ENCODE measurements at places on chromosomes 2 and 18.

DNA sequence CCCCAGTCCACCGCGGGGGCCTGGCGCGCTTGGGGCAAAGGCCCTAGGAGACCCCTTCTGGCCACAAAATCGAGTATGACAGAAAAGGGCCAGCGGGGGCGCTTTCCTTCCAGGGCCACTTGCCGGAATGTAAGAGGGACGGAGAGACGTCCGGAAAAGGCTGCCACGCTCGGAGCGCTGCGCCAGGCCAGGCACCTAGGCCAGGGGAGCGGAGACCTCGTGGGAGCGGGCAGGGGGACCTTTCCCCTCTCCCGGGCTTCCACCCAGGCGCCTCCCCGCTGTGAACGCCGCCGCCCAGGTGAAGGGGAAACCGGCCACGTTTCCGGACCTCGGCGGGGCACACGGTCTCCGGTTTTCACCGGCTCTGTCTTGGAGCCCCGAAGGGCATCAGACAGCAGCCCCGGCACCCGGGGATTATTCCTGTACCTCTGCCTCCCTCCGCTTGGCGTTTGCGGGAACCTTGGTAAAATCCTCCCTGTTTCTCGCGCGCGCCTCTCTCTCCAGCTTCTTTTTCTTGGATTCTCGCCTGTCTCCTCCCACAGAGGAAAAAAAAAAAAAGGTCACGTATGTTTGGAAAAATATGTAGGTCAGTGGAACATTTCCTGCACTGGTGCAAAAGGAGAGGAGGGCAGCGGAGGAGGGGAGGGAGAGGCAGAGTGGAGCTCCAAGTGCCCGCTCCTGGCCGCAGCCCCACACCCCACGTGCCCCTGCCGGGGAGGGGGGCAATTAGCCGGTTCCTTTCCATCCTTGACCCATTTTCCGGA lies 1.2 kb upstream of the NPAS2 start:
- DNase-seq: no peak

GRCh38 chr2:27324720-27325119 lies 1.8 kb upstream of the MPV17 start:
- no peak for DNase-seq

- DNase-seq: no peak
Observed at GRCh38 chr2:71666094-71666474, 212.7 kb downstream of the DYSF start.

GRCh38 chr2:3377279-3377611 lies 373 bp downstream of the EIPR1 start:
- DNase-seq: no peak

DNA sequence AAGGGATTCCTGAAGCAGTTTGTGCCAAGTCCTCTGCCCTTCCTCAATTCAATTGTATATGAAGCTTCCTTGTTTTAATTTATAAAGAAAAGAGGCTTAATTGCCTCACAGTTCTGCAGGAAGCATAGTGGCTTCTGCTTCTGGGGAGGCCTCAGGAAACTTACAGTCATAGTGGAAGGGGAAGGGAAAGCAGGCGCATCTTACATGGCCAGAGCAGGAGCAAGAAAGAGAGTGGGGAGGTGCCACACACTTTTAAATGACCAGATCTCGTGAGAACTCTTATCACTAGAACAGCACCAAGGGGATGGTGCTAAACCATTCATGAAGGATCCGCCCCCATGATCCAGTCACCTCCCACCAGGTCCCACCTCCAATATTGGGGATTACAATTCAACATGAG lies 114.2 kb downstream of the SGPP2 start:
- no peak for DNase-seq

DNA sequence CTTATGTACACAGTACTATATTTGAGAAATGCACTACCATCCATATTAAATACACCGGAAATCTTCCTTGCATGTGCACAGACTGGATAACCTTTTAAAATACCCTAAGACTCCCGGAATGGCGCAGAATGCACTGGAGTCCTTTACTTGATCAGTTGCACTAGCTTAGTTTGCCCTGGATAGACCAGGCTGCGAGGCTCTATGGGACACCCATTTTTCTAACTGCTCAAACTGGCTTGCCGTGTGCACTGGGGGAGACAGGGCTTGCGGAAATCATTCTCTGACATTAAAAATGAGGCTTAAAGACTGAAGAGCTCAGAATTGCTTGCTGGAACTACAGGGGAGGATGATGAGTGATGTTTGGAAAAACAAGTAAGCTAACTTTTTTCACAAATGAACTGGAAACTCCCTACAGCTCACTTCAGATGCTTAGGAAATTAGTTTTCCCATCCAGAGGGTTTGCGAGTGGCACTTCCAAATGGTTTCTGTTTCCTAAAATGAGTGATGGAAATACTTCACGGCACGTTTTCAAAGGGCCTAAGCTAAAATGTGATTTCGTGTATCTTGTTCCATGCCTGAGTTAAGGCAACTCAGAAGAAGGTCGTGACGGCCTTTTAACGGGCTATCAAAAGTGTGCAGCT lies 2.7 kb downstream of the NCK2 start:
- no peak for DNase-seq

DNA sequence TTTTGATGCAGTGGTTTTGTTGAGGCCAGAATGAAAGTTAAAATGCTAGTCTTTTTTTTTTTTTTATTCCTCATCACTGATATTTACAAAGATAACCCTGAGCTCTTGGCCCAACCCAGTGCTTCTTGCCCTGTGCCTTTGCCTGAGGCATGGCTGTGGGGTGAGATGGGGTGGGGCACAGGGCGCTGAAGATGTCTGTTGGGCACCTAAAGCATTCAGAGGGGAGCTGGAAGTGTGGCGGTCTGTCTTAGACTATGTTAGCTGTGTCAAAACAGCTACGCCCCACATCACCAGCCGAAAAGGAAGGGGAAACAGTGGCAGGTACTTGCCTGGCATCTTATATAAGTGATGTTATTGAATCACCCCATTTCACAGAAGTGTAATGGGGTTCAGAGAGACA lies 20.7 kb downstream of the TOGARAM2 start:
- no peak for DNase-seq

DNA sequence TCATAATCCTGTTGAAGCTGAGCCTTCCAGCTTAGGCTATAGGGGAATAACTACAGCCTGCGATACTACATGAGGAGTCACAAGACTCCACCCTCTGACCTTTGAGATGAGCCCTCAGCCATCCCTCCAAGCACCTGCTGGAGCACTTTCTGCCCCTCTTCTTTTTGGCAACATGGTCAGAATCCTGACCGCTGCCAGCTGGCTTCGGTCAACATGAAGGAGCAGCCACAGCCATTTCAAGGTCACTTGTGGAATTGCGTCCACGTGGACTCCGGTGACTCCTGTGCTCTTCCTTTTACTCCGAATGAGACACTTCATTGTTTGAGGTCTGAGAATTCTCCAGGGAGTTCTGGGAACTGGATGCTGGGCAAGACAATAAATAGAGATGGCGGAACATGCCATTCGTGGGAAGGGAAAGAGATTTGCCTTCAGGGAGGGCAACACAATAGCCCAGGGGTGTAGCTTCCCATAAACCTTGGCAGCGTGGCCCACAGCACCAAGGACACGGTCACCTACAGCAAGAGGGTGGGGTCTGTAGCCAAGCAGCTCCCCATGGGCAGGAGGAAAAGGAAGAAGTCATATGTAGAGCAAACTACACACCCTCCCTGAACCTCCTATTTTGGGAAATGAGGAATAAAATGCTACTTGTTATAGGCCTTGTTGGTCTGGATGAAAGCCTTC lies 73.3 kb upstream of the PPP1CB start:
- no peak for DNase-seq

GRCh38 chr18:57705011-57705410 lies 83.4 kb upstream of the NARS1 start:
- no peak for DNase-seq

DNA sequence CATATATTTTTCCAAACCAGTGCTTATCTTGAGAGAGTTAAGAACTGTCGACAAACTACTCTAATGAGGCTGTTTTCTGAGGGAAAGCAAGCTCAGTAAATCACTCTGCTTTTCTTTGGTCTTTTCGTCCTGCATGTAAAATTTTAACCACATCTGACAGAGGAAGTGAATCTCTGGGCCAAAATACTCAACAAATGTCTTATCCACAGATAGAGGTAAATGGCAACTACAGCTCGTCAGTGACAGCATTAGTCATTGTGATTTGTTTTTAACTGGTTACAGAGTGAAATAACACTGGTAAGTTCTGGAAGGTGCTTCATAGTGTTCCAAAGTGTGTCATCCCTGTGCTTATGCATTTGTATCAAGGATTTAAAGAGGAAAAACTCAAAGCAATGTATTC lies 82.6 kb upstream of the SLC8A1 start:
- no peak for DNase-seq
